Inflammatory macrophage treated with lipopolysaccharide for 1 hour (primary cell): ENCODE measurements at places on chromosomes 11 and 22.

- peak; percentile 28 for DNase-seq
Observed at GRCh38 chr11:66317322-66317722, 478 bp upstream of the CD248 start.

GRCh38 chr11:64742889-64743590 lies 902 bp downstream of the RASGRP2 start:
- DNase-seq = peak; percentile 89

DNA sequence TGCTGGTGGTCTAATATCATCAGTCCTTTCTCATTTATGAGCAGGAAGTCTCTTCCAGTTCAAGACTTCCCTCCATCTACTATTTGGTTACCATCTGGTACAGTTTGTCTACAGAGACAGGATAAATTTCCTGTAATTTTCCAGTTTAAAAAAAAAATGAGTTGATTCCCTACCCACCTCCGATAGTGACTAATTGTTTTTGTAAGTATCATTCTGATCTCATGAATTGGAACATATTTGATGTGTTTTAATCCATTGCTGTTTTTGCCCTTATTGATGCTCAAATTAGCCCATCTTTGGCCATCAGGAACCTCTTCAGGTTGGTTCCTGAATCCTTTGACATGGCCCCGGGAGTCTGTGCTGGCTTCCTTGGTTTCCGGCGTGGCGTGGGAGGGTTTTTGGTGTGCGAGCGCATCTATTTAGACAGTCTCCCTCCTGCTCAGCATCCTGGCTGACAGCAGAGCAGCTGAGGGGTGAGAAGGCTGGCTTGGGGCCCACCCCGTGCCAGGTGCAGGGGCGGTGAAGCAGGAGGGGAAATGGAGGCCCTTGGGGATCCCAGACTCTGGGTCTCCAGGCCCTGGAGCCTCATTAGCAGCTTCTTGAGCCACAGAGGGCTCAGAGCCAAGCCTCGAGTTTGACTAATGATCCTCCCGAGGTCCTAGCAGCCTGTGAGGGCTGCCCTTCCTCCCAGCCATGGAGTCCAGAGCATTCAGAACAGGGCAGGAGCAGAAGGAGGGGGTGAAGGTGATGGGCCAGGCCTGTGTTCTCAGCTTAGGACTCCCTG lies 6.8 kb downstream of the OMP start:
- DNase-seq = no peak

GRCh38 chr11:59172345-59173079 lies 580 bp downstream of the DTX4 start:
- DNase-seq = no peak

DNA sequence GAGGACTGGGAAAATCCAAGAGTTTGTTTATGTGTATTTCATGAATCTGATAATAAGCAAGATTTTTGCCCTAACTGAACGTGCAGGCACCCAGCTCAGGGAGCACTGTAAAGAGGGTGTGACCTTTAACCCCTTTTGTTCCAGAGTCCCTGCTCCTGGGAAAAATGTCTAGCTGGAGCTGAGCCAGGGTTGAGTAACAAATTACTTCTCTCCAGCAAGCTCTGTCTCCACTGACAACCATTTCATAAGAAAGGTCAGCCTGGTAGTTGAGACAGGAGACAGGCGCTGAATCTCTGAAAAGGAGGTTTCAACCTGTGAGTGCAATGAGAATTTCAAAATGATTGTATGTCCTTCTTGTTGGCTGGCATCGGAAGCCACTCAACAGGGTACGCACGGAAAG lies 156.4 kb upstream of the NARS2 start:
- no peak for DNase-seq

DNA sequence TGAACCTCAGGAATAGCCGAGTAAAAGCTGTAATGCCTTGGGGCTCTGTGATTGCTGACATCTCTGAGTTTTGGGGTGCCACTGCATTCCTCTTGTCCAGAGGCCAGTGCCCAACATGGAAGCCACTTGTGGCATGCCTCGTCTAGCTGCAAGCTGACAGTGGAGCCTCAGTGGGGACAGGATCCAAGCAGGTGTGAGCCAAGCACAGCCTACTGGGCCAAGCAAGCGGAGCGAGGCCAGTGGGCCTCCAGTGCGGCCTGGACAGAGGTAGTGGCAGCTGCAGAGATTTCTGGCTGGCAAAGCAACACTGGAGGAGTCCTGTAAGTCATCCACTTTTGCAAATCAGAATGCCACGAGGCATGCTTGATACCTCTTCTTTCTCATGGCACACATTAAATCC lies 1038.2 kb upstream of the CNTN5 start:
- no peak for DNase-seq

DNA sequence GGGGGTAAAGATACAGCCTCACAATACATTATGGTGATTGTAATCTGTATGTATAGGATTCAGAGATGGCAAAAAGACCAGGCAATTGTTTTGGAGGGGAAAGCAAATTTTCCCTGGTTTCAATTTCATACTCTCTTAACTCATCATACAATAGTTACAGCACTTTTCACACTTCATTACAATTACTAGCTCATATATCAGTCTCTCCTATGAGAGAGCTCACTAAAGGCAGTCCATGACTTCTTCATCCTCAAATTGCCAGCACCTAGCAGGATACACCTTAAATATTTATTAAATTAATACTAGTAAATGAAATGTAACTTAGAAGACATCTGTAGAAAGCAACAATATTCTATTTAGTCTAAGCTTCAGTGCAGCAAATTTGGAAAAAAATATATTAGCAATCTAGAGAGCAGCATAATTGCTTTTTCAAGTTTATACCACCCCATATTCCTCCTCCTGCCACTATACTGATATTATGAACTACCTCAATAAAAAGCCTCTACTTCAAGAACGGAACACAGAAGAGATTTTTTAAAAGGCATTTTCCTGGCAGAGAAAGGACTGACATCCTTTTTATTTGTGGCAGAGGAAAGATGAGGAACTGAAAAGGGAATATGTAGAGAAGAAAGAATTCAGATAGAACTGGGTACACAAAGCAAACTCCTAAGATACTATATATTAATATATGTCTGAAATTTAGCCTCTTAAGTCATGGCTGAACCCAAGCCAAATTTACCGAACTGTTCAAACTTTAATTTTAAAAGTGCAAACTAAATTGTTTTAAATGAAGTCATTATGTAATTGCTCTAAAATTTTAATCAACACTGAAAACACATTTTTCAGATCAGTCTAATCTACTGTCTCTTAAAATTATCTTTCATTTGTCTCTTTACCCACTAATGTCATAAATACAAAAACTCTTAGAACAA lies 27.7 kb downstream of the PICALM start:
- DNase-seq = no peak

DNA sequence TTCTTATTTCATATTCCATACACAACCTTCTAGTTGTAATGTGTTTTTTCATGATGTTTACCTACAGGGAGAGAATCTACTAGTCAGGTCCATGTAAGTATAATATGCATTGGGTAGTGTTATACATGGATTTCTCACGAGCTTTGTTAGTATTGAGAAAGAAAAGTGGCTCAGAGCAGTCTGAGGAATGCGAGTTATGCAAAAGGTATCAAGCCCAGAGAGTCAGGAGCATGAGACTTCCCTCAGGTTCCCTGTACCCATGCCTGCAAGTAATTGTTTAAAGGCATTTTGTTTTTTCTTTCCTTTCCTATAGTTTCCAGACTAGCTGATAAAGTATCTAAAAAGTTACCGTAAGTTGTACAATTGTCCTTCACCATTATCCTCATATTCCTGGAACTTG lies 66.1 kb downstream of the STK33 start:
- DNase-seq = no peak

- no peak for DNase-seq
Observed at GRCh38 chr11:131504199-131504949, 134.0 kb downstream of the NTM start.

DNA sequence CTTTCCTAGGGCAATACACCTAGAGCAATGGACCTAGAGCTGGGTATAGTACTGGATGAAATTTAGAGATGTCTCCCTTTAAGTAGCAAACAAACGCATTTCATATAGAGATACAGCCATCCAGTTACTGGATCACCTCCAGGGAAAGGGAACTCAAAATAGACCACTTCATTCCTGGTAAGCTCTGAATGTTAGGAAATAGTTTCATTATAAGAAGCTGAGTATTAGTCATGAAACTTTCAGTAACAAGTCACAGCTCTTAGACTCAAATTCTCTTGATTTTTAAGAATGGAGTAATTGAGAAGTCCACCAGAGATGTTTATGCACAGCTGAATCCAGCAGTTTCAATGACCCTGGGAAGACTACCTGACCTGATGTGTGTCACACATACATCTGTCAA lies 221.9 kb downstream of the FAM76B start:
- DNase-seq = no peak

GRCh38 chr11:120432056-120433018 lies 79.2 kb upstream of the GRIK4 start:
- peak; percentile 63 for DNase-seq

DNA sequence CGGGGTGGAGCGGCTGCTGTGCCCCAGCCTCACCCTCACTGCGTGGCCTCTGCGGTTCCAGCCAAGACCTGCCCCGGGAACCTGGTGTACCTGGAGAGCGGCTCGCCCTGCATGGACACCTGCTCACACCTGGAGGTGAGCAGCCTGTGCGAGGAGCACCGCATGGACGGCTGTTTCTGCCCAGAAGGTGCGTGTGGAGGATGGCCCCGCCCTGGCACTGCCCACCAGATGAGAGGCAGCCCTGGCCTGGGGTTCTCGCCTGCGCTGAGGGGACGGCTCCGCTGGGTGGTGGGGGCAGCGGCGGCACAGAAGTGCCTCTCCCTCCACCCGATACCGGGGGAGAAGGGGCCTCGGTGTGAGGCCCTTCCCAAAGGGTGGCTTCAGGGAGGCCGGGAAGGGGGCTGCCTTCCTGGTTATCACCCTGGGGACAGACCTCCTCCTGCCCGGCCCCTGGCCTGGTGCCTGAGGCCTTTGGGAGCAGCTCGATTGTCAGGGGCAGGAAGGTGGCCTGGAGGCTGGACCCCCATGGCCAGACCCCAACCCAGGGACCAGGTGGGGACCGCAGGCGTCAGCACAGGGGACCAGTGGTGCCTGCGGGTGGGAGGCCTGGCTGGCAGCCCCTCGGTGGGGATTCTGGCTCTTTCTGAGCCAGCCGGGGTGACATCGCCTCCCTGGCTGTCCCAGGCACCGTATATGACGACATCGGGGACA lies 7.1 kb downstream of the MUC2 start:
- DNase-seq = no peak

GRCh38 chr22:48554893-48555572 lies 1272.6 kb downstream of the BRD1 start:
- DNase-seq = no peak

DNA sequence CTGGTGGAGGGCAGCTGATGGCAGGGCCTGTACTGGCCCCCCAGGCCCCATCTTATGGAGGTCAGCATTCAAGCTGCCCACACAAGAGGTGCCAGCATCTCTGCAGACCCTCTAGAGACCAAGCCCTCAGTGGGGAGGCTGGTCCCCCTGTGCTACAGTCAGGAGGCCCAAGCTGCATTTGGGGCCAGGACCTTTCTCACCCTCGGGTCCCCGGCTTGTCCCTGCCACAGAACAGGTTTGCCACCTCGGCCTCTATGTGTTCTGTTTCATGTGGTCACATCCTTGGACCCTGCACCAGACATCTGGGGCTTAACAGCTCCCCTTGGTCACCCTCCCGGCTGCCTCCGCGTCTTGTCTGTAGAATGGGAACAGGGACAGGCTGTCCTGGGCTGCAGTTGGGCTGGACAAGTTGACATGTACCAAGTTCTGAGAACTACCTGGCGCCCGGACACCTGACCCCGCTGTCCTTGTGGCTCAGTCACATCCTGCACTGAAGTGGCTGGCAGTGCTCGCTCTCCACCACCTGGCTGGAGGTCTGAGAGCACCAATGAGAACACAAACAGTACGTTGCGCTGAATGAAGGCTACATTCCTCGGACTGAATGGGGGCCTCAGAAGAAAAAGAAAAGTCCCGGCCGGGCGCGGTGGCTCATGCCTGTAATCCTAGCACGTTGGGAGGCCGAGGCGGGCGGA lies 2.7 kb upstream of the PLXNB2 start:
- DNase-seq = no peak

GRCh38 chr11:73204711-73205121 lies 13.4 kb upstream of the P2RY2 start:
- DNase-seq = peak; percentile 87
